HFFc6 (cell line): ENCODE measurements at places on chromosomes 13 and 19.

GRCh38 chr13:77728265-77729125 is 31.0 kb downstream of the SLAIN1 start:
- no peak for DNase-seq

- DNase-seq, result no peak
Observed at GRCh38 chr19:6925801-6926751, 38.7 kb downstream of the ADGRE1 start.

DNA sequence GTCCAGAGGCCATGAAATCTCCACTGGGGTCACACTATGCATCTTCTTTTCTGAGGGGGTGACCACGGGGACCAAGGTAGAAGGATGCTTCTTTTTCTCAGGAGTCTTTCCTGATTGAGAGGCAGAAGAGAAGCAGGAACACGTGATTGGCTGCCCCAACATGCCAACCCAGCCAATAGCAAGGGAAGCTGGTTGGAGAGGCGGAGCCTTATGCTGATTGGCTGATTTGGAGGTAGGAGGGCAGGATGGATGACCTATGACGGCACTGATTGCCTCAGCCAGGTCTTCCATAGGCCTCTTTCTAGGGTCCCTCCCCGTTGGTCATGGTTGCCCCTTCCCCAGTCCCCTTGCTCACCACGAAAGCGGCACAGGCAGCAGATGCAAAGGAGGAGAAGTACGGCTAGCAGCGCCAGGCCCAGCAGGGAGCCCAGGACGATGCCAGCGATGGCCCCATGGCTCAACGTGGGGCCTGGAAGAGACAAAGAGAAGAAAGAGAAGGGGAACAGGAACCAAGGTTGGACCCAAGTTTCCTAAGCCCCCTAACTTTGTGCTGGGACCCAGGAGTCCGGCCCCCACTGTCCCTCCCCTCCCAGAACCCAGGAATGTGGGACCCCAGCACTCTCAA is 8.0 kb downstream of the VSIG10L start:
- no peak for DNase-seq

- no peak for DNase-seq
Observed at GRCh38 chr13:21256351-21256761, 79.9 kb downstream of the MRPL57 start.

- no peak for DNase-seq
Observed at GRCh38 chr13:39656325-39656677, 839 bp downstream of the COG6 start.
